HS-5 (cell line): ENCODE measurements at places on chromosomes 4 and X.

DNA sequence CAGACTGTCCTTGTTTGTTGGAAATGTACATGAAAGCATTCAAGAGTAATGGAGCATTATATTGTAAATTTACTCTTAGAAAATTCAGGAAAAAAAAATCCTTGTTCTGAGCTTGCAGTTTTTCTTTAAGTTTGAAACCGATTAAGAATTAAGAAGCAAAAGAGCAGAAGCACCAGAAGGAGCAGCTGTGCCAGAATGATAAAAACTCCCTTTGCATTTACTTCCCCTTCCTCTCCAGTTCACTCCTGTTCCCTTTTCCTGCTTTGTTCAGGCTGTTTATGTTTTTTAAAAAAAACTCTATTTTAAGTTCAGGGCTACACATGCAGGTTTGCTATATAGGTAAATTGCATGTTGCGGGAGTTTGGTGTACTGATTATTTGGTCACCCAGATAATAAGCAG lies 90.3 kb downstream of the ATOH1 start:
- no peak for DNase-seq

DNA sequence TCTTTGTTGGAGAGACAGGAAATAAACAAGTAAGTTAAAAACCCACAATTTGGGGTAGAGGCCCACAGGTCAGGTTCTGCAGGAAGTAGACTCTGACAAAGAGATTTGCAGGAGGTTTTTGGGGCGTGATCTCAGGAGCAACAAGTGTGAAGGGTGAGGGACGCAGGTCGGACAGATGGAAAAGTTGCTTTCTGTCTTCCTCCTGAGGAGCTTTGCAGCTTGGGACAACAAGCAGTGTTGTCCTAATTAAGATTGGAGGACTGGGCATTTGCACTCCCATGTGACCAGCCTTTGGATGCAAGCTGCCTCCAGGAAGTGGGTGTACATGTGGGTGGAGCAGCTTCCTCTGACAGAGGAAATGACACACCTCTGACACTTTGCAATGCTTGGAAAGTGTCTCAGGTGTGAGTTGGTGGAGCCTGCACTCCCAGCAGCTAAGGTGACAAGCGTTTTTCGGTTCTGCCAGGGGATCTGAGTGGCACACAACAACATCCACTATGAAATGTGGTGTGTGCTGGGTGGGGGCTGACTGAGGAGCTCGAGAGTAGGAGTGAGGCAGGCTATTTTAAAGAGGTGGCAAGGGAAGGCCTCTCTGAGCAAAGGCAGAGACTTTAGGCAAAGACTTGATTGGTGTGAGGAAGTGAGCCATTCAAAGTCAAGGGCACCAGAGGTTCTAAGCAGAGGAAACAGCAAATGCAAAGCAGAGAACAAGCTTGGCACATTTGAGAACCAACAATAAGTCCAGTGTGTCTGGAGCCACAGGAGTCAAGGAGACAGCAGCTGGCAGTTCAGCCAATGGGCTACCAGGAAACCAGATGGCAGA lies 339.8 kb upstream of the GATB start:
- DNase-seq: no peak

DNA sequence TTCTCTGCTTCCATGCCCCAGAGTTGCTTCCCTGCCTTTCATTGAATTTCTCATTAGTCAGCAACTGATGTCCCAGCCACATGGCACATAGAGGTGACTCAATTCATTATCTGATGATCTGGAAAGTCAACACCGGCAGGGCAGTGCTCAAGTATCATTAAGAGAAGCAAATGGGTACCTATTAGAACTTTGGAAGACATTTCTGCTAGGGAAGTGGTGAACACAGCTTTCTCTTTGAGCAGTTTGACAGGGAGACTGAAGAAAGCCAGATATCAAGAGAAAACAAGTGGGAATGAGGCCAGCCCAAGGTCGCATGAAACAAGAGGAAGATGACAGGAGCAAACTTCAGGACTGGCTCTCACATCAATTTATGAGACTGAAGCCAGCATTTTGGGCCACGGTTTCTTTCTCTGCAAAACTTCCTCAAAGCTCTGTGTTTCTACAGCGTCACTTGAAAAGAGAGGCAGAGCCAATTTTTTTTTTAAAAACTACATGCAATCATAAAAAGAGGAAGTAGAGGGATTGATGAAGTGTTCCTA lies 108.3 kb upstream of the RPS6KA3 start:
- no peak for DNase-seq

DNA sequence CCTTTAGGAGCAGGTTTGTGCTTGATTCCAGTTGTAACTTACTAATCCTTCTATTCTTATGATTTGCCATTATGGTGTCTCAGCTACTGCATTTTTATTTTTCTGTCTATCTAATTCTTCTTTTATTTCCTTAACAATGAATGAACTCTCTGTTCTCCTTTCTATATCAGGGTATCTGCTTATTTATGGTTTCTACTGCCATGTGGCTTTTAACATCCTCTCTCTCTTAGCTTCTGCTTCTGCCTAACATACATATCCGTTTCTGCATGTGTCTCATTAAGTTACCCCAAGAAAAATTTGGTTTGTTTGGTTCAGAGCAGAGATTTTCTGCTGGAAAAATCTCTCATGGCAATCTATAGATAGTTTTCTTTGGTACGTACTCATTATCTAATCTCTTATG lies 614.4 kb downstream of the RPA4 start:
- no peak for DNase-seq

DNA sequence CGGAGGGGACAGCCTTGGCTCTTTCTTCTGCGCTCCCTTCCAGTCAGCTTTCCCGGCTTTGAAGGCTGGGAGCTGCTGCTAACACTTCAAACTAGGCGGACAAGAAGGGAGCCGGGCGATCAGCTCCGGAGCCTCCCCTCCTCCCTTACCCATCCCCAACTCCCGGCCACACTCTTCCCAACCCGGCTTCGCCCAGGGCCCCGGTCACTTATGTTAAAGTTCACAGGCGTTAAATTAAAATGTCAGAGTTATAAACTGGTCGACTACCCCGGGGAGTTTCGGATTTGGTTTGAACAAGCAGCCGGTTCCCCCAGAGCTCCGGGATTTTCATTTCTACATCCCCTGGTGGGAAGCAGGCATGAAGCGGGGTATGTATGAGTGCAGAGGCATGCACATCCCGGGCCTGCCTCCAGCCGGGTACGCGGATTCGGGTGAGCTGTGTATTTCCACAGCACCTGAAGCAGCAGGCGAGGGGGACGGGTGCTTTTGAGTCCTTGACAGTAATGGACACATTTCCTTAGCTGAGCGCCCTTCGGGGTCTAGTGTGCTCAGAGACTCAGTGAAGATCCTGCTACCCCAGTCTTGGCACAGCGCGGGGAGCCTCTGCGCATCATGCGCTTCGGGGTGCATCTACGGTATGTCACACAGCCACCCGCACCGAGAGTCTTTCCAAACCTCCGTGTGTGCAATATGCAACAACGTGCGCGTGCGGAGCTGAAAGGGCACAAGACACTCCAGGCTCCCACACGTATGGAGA lies 880 bp downstream of the UNC5C start:
- DNase-seq: no peak

DNA sequence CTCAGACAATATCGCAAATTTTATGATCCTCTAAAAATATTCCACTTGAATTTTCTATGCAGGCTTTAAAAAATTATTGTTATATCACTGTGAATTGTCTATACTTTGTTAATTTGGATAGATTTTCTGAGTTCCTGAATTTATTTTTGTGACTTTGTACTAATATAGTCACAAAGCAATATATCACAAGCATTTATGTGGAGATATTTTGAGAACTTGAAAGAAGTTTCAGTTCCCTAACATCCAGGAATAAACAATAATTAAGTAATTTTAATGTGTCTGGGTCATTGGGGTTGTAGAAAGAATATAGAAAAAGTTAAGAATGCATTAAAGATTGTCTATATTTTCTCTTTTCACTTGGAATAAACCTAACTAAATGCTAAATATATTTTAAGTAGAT lies 32.0 kb downstream of the CXCL8 start:
- DNase-seq: no peak

GRCh38 chrX:12844319-12844718 lies 22.6 kb upstream of the TLR7 start:
- no peak for DNase-seq
